CD4-positive, alpha-beta T cell treated with Interleukin-15 for 4 hours (primary cell): ENCODE measurements at places on chromosomes 2 and 18.
A peak's percentile ranks its signal among the peaks of the same experiment; 100 is the strongest.

- DNase-seq: no peak
Observed at GRCh38 chr2:193627187-193627926, 1432.6 kb upstream of the TMEFF2 start.

- no peak for DNase-seq
Observed at GRCh38 chr2:12619975-12620374, 96.8 kb upstream of the TRIB2 start.

GRCh38 chr2:37377187-37377532 is 32.7 kb downstream of the QPCT start:
- DNase-seq: no peak

- no peak for DNase-seq
Observed at GRCh38 chr2:206240327-206240726, 34.1 kb upstream of the ZDBF2 start.

GRCh38 chr2:199933466-199933865 is 21.8 kb downstream of the TYW5 start:
- DNase-seq: no peak

GRCh38 chr2:239257511-239257937 is 143.3 kb downstream of the HDAC4 start:
- DNase-seq: peak; percentile 57

DNA sequence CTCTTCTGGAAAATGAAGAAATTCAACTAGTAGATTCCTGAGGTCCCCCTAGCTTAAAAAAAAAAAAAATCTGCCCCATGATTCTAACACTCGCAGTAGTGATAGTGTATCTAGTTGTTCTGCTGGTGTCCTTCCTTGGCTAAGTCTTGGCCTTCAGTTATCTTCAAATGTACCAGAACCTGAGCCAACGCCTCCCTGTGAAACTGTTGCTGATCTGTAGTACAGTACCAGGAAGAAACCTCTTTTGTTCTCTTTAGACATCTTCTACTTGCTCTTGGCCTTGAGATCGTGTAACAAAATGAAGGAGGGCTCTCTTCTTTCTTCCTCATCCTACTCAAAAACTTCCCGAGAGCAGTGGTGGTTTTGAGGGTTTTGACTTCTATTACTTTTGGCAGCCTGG is 31.0 kb downstream of the PLEK start:
- DNase-seq: no peak

DNA sequence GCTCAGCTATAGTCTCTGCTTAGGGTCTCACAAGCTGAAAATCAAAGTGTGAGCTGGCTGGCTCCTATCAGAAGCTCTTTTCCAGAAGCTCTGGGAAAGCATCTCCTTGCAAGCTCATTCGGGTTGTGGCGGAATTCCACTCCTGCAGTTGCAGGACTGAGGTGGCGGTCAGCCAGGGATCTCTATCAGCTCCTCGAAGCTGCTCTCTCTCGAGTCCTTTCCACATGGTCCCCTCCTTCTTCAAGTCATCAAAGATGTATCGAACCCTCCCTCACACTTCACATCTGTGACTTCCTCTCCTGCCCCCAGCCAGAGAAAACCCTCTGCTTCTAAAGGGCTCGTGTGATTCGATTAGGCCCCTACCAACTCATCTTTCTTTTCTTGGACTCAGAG is 141.7 kb downstream of the ZFP36L2 start:
- DNase-seq: no peak

- no peak for DNase-seq
Observed at GRCh38 chr2:41934329-41934958, 113.4 kb upstream of the PKDCC start.

DNA sequence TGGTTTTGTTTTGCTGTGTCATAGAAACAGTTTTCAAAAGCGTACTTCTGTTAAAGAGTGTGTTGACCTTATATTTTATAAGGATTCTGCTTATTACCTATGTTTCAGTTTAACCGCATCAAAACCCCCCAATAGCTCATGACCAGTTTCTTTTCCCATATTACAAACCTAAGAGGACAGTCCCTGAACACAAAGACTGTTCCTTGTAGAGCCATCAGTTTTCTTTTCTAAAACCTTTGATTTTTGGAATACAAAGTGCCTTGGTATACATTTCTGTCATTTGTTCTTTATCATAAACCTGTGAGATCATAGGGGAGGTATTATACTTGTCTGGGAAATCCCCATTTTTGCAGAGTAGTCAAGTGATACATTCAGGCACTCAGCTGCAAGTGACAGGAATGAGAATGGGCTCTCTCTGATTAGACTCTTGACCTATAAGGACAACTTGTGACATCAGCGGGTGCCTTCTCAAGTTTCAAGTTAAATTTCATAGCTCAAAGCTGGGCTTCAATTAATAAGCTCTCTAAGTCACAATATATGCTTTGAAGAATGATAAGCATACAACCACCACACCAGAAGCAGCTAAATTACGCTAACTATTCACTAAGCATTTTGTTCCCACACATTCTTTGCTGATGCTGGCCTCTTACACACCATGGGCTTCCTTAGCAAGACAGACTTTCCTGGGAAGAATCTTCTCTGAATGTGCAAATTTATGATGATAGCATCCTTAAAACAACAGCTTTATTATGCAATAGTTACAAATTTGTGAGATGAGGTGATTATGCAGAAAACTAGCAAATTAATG is 97.5 kb upstream of the CD302 start:
- DNase-seq: no peak

DNA sequence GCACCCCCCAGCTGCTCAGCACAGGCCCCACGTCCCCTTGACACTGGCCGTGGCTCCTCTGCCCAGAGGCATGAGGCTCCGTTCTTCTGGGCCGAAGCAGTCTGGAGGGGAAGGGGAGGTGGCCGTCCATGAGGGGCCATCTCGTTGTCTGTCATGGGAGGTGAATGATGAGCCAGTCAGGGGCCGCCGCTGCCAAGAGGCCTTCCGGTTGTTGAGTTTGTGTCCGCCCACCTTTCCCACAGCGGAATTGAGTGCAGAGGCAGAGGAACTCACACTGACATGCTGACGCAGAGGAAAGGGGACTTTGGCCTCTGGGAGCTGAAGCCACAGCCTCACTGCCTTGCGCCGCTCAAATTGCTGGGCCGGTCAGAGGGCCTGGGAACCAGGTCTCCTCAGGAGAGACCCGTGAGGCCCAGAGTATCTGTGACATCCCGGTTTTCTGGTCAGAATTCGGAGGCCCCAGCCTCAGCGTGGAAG is 268.4 kb downstream of the ATAD2B start:
- no peak for DNase-seq

- no peak for DNase-seq
Observed at GRCh38 chr2:16632598-16632997, 33.0 kb downstream of the CYRIA start.
